ENCODE measurements at places on chromosomes 12 and 14.
A peak's percentile ranks its signal among the peaks of the same experiment; 100 is the strongest.

- no peak for DNase-seq
These were observed 177.6 kb downstream of the RIMBP2 start for GRCh38 chr12:130538343-130539095.

- peak; percentile 65 for DNase-seq
These were observed 37.9 kb downstream of the ISCA2 start for GRCh38 chr14:74531467-74531866.

DNA sequence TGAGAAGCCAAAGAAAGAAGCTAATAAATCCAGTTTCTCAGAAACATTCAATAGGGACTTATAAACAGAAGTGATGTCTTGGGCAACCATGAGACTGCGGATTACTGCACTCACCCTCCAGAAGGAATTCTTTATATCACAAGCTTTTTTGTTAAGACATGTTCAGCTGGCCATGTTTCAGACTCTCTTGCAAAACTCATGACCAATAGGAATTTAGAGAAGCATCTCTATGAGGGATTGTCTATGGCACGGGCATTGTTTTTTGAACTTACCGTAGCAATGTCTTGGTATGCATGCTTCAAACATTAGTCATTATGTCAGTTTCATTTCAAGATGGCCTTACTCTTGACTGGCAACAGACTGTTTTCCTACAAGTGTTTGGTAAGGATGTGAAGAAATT lies 15.5 kb upstream of the ZNF268 start:
- no peak for DNase-seq

DNA sequence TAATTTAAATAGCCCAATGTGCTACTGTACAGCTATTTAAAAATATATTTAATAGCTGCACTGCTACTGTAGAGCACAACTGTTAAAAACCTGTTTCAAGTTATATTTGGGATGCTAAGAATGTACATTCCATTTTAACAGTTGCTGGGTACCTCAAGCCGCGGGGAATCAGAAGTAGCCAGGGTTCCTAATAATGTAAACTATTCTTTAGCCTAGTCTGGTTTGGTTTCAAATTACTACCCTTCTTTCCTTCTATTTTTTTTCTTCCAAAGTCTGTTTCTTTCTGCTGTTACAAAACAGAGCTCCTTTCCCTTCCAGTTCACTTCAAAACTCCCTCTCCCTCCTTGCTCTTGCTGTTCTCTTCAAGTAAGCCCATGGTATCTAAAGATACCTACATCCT lies 21.3 kb downstream of the SCAF11 start:
- DNase-seq: no peak

DNA sequence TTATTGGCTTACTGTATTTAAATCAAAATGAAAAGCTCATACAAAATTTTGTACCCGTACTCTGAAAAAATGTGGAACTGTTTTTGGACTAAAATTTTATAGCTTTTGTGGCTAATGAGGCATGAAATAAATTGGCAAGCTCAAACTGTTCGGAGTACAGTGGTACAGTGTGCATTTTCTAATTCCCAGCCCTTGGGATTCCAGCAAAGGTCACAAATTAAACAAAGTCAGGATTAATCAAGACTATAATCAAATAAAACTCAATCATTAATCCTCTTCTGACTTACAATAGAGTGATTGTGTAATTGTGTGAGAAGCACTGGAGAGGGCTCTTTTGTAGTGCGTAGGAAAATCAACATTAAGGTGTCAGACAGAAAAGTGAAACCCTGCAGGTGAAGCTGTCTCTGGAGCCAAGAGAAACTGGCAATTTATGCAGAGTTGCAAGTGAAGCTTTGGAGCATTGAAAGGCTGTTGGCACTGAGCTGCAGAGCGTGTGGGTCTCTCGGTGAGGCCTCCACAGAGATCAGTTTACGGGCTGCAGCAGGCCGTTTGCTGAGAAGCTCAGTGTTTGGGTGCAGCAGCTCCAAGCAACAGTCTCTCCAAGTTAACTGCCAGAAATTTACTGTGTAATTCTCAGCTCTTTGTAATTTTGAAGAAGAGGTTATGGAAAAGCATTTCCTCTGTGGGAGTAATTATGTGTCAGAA lies 275.9 kb downstream of the FBXL14 start:
- peak; percentile 55 for DNase-seq

DNA sequence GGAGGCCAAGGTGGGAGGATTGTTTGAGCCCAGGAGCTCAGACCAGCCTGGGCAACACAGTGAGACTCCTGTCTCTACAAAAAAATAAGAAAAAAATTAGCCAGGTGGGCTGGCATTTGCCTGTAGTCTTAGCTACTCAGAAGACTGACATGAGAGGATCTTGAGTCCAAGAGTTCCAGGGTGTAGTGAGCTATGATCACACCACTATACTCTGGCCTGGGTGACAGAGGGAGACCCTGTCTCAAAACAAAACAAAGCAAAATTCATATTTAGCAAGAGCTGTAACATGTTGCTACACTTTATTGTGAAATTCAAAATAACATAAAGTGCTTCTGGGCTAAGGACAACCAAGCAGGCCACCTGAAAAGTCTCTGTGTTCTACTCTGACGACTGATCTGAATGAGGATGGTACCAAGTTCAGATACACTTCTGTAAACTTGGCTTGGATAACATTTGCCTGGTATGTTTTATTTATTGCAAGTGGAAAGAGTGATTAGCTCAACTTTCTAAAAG lies 11.6 kb upstream of the STRN3 start:
- DNase-seq: peak; percentile 42

DNA sequence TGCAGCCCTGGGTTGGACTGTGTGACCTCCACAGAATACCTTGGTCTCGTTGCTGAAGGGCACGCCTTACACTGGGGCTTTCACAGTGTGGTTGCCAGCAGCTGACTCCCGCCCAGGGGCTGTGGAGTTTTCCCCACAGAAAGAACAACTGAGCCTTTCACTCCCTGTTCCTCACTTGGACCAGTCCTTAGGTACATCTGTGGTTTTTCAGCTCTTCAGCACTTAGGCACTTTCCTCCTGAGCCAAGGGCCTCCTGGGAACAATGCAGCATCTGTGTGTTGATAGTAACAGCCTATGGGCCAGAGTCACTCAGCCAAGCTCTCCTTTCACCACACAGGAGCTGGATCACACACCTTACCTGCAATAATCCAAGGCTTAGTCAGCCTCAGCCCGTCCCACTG lies 25.0 kb downstream of the ERP27 start:
- DNase-seq: peak; percentile 48

DNA sequence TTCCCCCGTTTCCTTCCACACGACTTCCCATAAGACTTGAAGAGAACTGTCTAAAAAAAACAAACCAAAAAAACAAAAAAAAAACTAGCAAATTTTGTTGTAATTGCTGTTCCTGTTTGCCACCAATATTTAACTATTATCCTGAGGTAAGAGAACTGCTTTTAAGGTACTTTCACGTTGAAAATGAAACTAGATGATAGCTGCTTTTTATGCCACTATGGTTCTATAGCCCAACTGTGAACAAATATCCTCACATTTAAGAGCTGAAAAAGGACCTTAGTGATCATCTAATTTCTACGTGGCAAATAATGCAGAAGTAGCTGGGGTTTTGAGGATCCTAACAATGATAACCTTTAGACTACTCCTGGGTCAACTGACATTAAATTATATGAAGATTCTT lies 98.6 kb downstream of the TAOK3 start:
- no peak for DNase-seq

DNA sequence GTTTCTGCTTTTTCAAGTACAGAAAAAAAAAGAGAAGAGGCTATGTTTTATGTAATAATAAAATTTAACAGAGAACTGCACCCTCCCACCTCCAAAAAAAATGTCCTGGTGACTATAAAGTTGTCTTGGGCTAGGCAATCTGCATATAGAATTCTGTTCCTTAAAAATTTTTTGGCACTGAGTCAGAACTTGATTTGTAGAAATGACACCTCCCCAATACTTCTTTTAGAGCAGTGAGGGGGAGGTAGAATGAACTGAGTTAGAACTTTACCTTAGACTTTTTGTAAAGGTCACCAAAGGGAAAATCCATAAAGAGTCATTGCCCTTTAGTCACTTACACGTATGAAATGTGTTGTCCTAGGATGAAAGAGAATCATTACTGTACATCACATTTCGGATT lies 80.0 kb downstream of the BTG1 start:
- no peak for DNase-seq

DNA sequence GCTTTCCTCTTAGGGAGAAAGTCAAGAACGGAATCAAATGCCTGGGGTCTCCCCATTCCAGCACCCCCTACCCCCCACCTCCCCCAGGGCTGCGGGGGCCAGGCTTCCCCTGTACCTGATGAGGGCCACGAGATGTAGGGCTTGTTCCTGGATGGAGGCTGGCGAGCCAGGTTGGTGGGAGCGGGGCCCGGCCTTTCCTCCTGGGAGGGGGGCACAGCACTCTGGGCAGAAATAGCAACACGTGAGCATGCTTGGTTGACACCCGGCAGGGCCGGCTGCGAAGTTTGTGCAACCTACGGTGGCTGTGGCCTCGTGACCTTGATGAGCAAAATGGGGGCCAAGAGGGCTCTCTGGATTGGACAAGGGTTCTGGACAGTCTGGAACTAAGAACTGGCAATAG lies 15.7 kb downstream of the AMN start:
- no peak for DNase-seq

GRCh38 chr14:62896932-62897456 lies 148.3 kb downstream of the KCNH5 start:
- DNase-seq: no peak

DNA sequence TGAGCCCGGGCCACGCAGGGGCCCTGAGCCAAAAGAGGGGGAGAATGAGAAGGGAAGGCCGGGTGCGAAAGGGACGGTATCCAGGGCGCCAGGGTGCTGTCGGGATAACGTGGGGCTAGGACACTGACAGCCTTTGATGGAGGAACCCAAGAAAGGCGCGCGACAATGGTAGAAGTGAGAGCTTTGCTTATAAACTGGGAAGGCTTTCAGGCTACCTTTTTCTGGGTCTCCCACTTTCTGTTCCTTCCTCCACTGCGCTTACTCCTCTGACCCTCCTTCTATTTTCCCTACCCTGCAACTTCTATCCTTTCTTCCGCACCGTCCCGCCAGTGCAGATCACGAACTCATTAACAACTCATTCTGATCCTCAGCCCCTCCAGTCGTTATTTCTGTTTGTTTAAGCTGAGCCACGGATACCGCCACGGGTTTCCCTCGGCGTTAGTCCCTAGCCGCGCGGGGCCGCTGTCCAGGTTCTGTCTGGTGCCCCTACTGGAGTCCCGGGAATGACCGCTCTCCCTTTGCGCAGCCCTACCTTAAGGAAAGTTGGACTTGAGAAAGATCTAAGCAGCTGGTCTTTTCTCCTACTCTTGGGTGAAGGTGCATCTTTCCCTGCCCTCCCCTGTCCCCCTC lies 3.0 kb downstream of the SSTR1 start:
- peak; percentile 76 for DNase-seq

- DNase-seq: peak; percentile 91
These were observed 81.4 kb upstream of the FERMT2 start for GRCh38 chr14:53032161-53032803.

DNA sequence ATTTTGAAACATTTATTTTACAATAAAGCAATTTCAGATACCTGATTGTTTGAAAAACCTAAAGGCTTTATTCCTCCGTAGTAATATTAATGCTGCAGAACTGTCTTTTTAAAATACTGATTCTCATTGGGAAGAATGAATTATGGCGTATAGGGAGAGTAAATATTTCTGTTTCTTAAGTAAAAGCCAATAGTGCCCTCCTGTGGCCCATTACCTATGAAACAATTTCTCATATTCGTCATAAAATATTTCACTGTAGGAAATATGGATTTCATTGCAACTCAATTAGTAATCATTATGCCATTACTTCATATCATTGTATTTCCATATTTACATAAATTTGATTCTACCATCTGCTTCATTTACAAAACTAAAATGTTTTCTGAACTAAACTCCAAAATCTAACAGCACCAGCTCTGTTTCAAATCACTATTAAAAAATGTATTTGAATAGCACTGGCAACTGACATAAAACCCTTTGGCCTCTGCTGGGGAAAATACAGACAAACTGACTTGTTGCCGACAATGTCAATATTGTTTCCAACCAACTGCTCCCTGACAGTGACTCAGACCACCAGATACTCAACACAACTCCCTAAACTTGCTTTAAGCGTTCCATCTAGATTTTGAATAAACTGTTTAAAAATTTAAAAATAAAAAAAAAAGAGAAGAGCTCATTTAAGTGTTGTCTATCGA lies 290.3 kb downstream of the NAV3 start:
- peak; percentile 79 for DNase-seq

- no peak for DNase-seq
These were observed 310.7 kb upstream of the DCN start for GRCh38 chr12:91493308-91493707.

GRCh38 chr12:51755251-51755650 lies 93.3 kb downstream of the FIGNL2 start:
- no peak for DNase-seq

DNA sequence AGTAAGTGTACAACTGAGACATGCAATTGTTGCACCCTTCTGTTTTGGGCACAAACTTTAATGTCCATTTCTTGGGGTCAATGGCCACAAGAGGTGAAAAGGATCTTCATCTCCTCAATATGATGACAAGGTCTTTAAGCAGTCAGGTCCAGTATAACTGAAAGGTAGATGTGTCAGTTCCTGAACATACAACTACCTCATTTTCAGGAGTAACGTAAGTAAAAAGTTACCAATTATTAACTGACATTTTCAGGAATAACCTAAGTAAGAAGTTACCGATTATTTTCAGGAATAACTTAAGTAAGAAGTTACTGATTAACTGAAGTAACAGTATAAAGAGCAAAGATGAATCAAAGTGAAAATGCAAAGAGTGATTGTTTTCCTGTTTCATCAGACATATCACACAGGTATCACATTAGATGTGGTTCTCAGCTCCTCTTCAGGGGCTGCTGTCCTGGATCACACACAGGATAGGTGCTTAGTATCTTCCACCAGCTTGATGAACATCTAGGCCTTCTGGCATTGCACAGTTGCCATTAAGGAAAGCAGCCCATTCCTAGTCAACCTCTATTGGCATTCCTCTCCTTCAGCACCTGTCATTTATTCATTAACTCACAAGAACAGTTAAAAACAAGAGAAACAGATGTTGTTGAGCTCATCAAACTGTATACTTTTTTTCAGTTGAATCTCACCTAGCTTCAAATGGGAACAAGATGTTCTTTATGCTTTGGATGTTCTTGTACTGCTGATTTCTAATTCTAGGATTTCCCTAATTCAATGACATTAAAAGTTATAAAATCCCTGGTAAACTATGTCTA lies 200.0 kb downstream of the FOXG1 start:
- DNase-seq: no peak

- no peak for DNase-seq
These were observed 185.3 kb upstream of the FBXO33 start for GRCh38 chr14:39617537-39617936.

DNA sequence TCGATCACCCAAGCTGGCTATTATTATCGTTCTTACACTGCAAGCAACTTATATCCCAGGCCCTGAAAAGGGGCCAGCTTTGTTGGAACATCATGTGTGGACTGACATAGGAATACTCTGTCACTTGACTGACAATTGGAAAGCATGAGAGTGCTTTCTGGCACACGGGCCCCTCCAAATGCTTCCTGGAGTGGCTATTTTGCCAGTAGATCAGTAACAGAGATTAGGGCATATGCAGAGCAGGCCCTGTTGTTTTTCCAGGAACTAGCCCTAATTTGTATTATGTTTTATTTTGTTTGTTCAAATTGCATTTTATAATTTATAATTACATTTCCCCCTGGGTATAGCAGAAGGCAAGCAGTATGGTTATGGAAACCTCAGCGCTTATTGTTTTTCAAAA lies 170.1 kb upstream of the FRMD6 start:
- no peak for DNase-seq

GRCh38 chr12:86772696-86773095 lies 516.5 kb upstream of the MGAT4C start:
- no peak for DNase-seq
